Activated CD4-positive, alpha-beta T cell treated with anti-CD3 and anti-CD28 coated beads, Interleukin-2, amount 10 ng/mL, durations not matched to agents 7 days and 5 days (primary cell): ENCODE measurements at places on chromosomes 2 and 18. TPM values are rescaled to one million over a fixed set of nuclear protein-coding genes. Genes with fewer than 3 reads are reported as not detected.

DARS1 gene
- 90.8 TPM for total RNA-seq

DNA sequence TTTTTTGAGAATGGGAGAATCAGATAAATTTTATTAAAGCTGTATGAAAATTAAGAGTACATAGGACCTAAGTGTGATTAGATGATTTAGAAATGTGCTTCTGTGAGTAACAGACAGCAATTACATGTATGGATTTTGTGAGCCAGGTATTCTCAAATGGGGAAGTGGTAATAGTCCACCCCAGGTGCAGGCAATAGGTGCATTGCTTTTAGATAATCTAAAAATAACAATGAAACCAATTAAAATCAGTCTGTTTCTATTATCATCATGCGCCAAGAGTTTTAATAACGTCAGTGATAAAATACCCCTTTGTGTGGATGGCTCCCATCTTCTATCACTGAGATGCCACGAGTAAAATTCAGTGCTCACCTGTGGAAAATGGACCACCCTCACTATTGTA, 265.3 kb downstream of the RNF144A start:
- no peaks in the 10 kb centered on the region for H3K27me3 ChIP-seq
- H3K36me3 ChIP-seq: no peaks in the 10 kb centered on the region
- DNase-seq: no peak
- no peak overlapping the region for H3K4me3 ChIP-seq
- H3K4me1 ChIP-seq: no peaks in the 10 kb centered on the region

DNA sequence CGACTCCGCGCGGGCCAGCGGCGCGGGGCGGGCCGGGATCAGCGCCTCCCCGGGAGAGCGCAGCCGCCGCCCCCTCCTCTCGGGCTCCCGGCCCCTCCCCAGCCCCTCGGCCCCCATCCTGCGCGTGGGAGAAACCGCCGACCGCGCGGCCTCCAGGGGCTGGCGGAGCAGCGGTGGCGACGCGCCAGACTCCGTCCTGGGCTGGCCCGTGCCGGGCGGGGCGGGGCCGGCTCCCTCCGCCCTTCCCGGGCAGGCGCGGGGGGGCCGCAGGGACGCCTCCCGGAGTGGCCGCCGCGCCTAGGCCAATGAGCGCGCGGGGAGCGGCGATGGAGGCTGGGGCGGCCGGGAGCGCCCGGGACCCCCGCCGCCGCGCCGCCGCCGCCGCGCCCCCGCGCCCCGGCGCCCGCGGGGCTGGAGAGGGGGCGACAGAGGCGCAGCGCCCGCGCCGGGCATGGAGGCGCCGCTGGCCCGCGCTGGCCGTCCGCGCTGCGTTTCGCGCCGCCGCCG, 49.1 kb downstream of the KCNIP3 start:
- no peak overlapping the region for H3K27ac ChIP-seq
- no peak for DNase-seq
- H3K4me3 ChIP-seq: no peak overlapping the region
- H3K36me3 ChIP-seq: no peaks in the 10 kb centered on the region
- H3K27me3 ChIP-seq: peaks cover 43% of the 10 kb centered on the region

- peaks cover 1% of the 10 kb centered on the region for H3K4me1 ChIP-seq
- no peaks in the 10 kb centered on the region for H3K36me3 ChIP-seq
- DNase-seq: no peak
- H3K4me3 ChIP-seq: no peak overlapping the region
- peaks cover 5% of the 10 kb centered on the region for H3K27me3 ChIP-seq
Observed at GRCh38 chr18:32553640-32554365, 83.1 kb upstream of the GAREM1 start.

DNA sequence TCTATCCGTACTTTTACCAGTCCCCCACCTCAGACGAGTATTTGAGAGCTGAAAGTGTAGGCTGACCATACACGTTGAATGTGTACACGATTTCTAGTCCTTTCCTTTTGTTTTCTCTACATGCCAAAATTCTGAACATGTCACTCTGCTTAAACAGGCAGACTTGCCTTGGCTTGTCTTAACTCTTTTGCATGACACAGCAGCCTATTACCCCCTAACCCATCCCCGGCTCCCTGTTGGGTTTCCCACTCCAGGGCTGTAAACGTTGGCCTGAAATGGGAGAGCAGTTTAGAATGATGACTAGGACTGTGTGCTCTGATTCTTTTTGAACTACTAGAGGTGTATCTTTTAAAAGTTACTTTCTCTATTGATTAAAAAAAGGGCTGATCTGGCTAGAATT, 19.1 kb downstream of the MTCL1 start:
- H3K4me1 ChIP-seq: no peaks in the 10 kb centered on the region
- no peaks in the 10 kb centered on the region for H3K36me3 ChIP-seq
- H3K27me3 ChIP-seq: peaks cover 4% of the 10 kb centered on the region
- no peak overlapping the region for H3K4me3 ChIP-seq
